Renal cortical epithelial cell (primary cell): ENCODE measurements at places on chromosomes 1 and 21.
A peak's percentile ranks its signal among the peaks of the same experiment; 100 is the strongest.

- DNase-seq = no peak
Observed at GRCh38 chr1:174164826-174165225, 5.5 kb downstream of the RABGAP1L start.

DNA sequence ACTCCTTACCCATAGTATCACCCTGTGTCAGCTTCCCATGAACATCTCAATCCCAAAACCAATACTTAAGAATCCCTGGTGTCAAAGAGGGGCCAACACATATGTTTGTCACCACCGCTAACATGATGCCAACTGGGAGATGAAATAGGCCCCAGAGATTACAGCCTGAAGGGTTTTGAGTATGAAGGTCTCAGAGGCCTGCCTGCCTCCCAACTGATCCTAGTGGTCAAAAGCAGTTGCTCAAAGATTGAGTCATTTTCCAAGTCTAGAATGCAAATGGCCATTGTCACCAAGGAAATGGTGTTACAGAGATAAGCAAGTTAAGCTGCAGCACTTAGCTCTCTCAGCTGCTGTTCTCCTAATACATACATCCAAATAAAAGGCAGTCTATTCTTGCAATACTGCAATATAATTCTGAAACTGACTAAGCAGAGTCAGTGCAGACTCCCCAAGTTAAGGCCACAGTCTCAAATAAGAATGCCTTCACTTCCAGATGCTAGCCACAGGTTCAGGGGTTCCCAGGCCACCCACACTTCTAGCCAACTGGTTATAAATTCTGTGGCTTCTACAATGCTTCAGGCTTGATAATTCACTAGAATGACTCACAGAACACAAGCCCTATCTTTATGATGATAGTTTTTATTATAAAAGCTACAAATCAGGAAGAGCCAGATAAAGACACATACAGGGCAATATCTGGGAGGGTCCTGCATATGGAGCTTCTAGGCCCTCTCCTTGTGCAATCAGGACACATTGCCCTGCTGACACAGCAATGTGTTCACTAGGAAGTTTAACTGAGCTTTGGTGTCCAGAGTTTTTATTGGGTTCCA, 18.7 kb downstream of the DUSP10 start:
- peak; percentile 46 for DNase-seq

DNA sequence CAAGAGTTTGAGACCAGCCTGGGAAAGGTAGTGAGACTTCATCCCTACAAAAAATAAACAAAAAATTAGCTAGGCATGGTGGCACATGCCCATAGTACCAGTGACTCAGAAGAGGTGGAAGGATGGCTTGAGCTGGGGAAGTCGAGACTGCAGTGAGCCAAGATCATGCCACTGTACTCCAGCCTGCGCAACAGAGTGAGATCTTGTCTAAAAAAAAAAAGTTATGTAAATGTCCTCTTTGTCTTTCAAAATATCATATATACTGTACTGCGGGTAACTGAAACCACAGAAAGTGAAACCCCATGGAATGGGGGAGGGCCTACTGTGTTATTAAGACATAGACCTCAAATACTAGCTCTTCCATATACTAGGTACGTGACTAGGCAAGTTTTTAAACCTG, 20.8 kb downstream of the ACADM start:
- DNase-seq = no peak

GRCh38 chr1:93732514-93732913, 50.9 kb upstream of the BCAR3 start:
- no peak for DNase-seq

GRCh38 chr1:243287123-243287460, 31.3 kb downstream of the SDCCAG8 start:
- no peak for DNase-seq

GRCh38 chr1:19153169-19153568, 56.9 kb downstream of the UBR4 start:
- DNase-seq = no peak

DNA sequence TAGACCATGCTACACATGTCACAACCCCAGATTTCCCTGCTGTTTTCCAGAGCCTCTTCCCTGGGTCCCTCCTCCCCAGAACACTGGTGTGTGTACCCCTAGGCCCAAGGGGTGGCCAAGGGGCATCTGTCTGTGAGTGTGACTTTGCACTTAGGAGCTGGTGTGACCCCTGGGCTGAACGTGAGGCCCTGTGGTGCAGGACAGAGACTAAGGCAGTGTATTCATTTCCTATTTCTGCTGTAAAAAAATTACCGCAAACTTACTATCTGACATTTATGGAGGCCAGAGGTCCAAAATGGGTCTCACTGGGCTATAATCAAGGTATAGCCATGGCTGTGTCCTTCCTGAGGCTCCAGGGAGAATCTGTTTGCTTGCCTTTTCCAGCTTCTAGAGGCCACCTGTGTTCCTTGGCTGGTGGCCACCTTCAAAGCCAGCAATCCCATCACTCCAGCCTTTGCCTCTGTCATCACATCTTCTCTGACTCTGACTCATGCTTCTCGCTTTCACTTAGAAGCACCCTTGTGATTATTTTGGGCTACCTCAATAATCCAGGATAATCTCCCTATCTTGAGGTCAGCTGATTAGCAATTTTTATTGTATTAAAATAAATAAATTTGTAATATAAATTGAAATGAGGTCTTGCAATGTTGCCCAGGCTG, 24.0 kb upstream of the ELOA start:
- no peak for DNase-seq

GRCh38 chr1:29939079-29939478, 702.8 kb downstream of the PTPRU start:
- DNase-seq = peak; percentile 69

DNA sequence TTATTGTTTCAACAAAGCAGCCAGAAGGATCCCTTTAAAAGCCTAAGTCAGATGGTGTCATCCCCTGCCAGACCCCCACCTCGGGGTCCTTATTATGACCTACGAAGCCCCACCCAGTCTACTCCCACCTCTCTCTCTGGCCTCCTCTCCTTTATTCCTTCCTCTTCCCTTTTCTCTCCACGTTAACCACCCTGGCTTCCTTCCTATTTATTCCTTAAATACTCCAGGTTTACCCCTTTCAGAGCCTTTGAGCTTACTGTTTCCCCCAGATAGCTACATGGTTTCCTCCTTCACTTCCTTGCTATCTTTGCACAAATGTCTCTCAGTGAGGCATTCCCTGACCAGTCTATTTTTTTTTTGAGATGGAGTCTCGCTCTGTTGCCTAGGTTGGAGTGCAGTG, 12.0 kb upstream of the SLC9A1 start:
- DNase-seq = no peak

DNA sequence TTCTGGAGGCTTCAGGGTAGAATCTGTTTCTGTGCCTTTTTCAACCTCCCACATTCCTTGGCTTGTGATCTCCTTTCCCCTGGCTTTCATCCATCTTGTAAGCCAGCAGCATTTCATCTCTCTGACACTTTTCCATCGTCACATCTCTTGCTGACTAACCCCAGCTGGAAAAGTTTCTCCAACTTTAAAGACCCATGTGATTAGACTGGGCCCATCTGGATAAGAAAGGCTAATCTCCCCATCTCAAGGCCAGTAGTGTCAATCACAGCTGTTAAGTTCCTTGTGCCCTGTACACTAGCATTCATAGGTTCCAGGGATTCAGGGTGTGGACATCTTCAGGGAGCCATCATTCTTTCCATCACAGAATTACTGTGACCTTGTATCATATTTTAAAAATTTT, 452.1 kb downstream of the TTLL7 start:
- no peak for DNase-seq

GRCh38 chr1:235045034-235045690, 83.5 kb downstream of the TOMM20 start:
- DNase-seq = no peak

GRCh38 chr1:52348704-52349300, 17.2 kb downstream of the CC2D1B start:
- DNase-seq = no peak
